Activated CD4-positive, alpha-beta T cell treated with anti-CD3 and anti-CD28 coated beads, Interleukin-2, amount 10 ng/mL, durations not matched to agents 7 days and 5 days (primary cell): ENCODE measurements at places on chromosomes 2 and 18. TPM values are rescaled to one million over a fixed set of nuclear protein-coding genes. Genes with fewer than 3 reads are reported as not detected.

The AFF3 gene
- total RNA-seq, result 7.4 TPM

- peaks cover 58% of the 10 kb centered on the region for H3K27me3 ChIP-seq
- no peak for DNase-seq
- H3K27ac ChIP-seq, result no peak overlapping the region
- no peaks in the 10 kb centered on the region for H3K4me1 ChIP-seq
- H3K36me3 ChIP-seq, result no peaks in the 10 kb centered on the region
Measured at GRCh38 chr2:70777450-70777849, 9.4 kb upstream of the ADD2 start.

DNA sequence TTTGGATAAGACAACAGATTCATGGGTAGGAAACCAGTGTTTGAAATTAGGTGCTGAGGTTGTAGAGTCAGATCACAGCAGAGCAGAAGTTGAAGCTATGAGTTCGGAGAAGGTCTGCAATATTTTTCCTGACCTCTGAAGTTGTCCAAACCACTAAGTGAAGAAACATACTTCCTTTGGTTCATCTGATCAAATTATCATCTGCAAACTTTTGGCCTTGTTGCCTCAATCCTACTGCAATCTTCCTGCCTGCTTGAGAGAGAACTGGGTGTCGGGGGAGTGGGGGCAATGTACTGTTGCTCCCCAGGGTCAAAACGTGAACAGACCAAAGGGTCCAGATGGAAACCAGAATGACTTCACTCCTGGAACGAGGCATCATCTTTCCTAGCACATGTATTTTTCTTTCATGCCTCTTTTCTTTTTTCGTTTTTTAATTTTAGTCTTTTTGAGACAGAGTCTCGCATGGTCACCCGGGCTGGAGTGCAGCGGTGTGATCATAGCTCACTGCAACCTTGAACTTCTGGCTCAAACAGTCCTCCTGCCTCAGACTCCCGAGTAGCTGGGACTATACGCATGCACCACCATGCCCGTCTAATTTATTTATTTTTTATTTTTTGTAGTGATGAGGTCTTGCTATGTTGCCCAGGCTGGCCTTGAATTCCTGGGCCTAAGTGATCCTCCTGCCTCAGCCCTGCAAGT is 42.7 kb downstream of the RAB31 start:
- DNase-seq, result no peak
- H3K4me3 ChIP-seq, result no peak overlapping the region
- peaks cover 18% of the 10 kb centered on the region for H3K27me3 ChIP-seq
- H3K27ac ChIP-seq, result no peak overlapping the region

DNA sequence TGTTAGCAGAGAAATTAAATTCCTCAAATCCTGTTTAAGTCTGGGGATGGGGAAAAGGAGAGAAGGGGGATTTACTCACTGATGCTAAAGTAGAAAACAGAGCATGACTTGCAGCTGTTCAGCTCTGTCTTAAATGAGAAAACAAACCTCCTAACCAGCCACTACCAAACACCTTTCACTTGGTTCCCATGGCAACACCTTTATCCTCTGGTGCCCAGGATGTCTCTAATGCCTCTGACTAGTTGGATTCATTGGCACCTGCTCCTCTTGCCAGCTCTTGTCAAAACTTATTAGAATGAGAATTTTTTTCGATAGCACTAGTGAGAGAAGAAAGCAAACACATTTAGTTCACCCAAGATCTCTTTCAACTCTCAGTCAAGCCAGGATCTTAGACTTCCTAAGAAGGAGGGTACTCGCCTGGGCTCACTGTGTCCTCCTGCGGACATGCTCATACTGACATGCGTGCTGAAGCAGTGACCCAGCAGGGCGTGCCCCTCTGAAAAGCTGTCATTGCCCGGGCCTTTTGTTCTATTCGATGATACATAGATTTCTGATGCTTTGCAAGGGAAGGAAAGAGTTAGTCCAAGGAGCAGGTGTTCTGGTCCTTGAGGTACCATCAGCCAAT is 656.0 kb upstream of the CELF4 start:
- no peak overlapping the region for H3K27ac ChIP-seq
- H3K36me3 ChIP-seq, result no peaks in the 10 kb centered on the region
- DNase-seq, result no peak
- no peaks in the 10 kb centered on the region for H3K27me3 ChIP-seq
- no peak overlapping the region for H3K4me3 ChIP-seq

The NLRC4 gene
- total RNA-seq, result not detected

GRCh38 chr2:62293490-62294271 is 97.8 kb downstream of the B3GNT2 start:
- no peak for DNase-seq
- no peak overlapping the region for H3K27ac ChIP-seq
- H3K27me3 ChIP-seq, result peaks cover 3% of the 10 kb centered on the region
- H3K4me1 ChIP-seq, result peaks cover 2% of the 10 kb centered on the region
- no peaks in the 10 kb centered on the region for H3K36me3 ChIP-seq
